ENCODE measurements at places on chromosomes 2 and 18.

- DNase-seq = no peak
Measured at GRCh38 chr2:96404446-96405373, 69.1 kb downstream of the NCAPH start.

GRCh38 chr2:38556006-38556801 is 46.5 kb downstream of the HNRNPLL start:
- no peak for DNase-seq

DNA sequence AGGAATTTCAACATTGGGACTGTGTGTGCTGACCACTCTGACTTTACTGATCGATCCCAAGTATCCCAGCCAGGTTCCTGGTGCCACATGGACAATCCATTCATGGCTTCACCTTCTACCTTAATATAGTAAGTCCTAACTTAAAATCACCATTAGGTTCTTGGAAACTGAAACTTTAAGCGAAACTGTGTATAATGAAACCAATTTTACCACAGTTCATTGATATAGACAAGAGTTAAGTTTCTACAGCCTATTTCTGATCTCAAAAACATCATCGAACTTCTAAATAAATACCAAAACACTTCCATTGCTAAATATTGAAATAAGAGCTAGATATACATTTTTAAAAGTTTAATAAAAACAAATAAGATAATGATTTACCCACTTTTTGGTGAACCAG is 4.4 kb upstream of the EXOC6B start:
- DNase-seq = no peak

- DNase-seq = no peak
Measured at GRCh38 chr2:96739076-96739632, 710 bp downstream of the LMAN2L start.

- DNase-seq = peak; percentile 54
Measured at GRCh38 chr2:163347982-163348856, 387.6 kb downstream of the FIGN start.

DNA sequence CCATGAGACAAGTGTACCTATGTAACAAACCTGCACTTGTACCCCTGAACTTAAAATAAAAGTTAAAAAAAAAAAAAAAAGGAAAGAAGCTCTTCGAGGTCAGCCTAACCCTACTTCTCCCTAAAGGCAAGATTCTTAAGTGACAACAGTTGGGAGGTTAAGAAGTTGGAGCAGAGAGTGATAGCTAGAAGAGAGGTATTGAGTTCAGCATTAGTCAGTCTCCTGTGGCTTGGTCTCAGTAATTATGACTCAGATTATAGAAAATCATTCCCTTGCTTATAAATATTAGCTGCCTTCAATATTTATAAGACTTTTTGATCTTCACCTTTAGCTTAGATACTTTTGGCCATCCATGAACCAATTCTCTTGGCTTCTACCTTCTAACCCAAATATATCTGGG is 926.8 kb upstream of the SLC39A10 start:
- DNase-seq = no peak

DNA sequence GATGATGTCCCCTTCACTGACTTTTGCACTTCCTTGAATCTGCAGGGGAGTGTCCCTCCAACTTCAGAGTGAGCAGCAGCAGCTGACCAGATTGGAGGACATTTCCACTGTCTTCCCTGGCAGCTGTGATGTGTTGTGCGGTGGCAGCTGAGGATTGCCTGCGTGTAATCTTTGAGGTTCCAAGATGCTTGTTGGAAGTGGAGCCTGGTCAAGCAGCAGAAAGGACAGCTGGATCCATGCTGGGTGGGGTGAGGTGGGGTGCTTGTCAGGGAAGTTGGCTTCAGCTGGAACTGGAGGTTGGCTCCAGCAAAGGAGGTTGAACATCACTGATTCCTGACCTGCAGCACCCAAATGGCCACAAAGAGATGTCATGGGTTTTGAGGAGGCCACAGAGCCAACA is 64.8 kb downstream of the ST3GAL5 start:
- DNase-seq = no peak

DNA sequence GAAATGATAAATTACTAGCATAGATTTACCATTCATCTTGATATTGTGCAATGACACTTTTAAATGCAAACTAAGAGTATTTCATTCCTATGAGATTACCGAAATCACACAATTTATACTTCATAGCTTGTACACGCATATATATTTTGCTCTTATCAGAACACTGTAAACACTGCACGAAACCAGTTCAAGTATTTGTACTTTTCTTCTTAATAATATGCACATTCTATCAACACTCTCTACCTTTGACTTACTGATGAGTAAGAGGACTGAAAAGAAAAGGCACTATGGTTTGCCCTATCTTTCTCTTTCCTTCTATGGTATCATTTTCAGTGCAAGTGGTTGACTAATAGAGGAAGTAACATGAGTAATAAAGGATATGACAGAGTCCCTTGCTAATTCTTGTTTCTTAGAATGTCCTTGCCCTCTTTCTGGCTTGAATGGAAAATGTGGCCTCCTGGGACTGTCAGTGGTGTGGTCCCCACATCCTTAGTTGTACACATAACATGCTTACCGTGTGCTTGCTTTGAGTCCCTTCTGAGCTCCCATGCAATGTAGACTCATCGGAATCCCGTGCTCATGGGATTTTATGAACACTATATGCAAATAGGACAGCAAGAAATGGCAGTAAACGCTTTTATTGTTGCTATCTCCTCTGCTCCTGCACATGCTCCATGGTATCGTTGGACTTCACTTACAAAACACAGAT is 363.5 kb upstream of the TNP1 start:
- DNase-seq = no peak

GRCh38 chr2:18903750-18904149 is 314.4 kb upstream of the NT5C1B start:
- DNase-seq = no peak

DNA sequence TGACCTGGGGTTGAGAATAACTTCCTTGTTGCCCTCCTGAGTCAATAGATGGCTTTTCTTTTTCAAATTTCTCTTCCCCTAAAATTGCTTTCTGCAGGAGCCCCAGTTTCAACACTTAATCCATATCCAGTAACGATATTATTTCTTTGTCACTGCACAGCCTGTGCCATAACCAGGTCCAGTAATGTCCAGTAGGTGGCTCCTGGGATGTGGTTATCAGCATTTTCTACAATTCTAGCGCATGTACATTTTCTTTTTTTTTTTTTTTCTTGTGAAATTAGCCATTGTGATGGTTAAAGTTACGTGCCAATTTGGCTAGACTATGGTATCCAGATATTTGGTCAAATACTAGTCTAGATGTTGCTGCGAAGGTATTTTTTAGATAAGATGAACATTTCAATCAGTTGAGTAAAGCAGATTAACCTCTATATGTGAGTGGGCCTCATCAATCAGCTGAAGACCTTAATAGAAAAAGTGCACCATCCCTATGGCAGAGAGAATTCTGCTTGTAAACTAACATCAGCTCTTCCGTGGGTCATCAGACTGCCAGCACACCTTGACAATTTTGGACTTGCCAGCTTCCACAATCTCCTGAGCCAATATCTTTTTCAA is 72.9 kb upstream of the SCG2 start:
- DNase-seq = no peak

DNA sequence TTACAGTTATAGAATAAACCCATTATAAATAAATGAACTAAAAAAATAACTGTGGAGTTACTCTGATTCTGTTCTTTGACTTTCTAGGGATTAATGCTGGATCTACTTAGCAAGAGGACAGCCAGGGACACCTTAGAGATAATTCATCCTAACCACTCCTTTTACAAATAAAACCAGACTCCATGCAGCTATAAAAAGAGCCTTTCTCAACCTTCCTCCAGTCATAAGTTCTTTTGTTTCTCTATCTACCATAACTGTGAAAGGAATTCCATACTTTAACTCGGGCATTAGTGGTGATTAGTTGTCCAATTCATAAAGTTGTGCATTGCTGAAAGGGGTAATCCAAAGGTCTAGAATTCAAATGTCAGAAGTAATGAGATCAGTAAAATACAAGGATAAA is 682.4 kb downstream of the DPP10 start:
- DNase-seq = no peak

GRCh38 chr2:67919490-67919889 is 143.3 kb downstream of the C1D start:
- DNase-seq = no peak

DNA sequence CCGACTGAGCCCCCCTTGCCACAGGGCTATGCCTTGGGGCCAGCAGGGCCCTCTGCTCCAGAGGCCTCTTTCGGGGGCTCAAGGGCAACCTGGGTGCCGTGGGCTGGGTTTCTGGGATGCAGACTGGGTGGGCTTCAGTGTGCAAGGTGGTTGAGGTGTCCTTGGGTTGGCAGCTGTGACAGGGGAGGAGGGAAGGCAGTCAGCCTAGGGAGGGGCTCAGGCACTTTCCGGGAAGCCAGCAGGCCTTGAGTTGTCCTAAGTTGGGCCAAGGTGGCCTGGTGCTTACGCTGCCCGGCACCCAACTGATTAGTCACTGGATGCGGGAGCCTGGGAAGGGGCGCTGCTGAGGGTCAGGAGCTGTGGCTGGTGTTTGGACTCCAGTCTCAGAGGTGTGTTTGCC is 199.5 kb downstream of the TWIST2 start:
- DNase-seq = no peak

DNA sequence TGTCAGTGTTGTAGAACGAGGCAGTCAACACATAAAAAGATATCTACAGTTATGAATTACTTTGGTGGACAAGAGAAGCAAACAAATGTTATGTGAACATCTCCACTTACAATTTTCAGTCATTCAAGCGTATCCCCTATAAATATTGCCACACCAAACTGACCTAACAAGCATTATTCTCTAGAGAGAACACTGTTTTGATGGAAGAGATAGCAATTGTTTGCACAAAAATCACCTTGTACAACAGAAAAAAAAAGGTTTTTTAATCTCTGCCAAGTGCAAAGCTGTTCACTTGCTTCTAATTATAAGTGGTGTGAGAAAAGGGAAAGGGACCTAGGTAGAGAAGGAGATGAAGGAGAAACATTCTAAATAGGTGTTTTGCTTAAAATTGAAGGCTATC is 33.8 kb downstream of the PID1 start:
- DNase-seq = no peak

DNA sequence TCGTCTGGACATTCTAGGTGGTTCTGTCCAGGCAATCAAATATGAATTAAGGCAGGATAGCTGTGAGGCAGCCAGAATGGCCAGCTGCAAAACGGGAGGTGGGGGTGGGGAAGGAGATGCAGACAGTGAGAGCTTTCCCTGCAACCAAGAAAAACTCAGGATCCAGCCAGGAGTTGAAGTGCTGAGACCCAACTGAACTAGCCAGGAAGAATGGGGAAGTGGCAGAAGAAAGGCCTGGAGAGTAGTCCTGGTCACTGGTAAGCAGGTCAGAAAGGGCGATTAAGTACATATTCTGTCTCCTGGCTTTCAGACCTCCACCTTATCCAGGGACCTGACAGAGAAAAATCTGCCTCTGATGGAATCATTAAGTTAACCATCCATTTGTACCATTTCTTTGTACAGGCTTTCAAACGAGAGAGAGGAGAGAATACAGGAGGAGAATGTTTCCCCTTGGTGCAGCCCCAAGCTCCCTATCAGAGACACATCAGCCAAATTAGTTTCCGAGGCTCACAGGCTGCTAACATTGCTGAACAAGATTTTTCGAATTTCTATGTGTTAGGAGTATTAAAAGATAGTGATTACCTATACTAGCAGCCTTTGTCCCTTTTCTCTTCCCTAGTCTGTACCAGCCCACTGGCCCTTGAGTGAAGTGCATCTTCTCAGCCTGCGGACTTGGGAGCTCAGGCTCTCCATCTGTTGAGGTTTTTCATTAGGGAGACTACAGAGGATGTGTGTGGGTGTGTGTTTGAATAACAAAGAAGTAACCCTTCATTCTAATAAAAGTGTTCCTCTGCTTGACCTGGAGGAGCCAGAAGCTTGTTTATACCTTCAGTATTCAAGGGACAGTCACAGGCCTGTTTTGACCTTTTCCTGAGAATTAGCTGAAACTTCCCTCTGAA is 12.5 kb upstream of the HOXD1 start:
- DNase-seq = no peak

DNA sequence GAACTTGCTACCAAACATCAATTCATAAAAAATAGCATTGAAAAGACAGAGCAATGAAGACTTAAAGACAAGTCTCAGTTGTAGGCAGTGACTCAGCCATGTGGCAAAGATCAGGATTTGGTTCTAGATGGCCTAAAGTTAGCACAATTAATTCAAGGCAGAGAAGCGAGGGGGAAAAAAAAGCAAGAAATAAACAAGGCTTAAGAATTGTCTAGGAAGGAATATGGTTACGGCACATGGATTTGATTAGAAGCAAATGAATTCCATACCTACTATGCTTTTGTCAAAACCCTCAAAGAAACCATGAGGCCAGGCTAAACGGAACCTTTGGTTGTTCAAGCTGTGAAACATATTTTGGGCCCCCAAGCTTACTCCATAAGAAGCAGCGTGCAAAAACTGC is 362.2 kb upstream of the KCNH7 start:
- no peak for DNase-seq

GRCh38 chr2:210539578-210540416 is 16.6 kb upstream of the CPS1 start:
- no peak for DNase-seq

GRCh38 chr2:85541753-85542457 is 2.9 kb downstream of the MAT2A start:
- DNase-seq = no peak

DNA sequence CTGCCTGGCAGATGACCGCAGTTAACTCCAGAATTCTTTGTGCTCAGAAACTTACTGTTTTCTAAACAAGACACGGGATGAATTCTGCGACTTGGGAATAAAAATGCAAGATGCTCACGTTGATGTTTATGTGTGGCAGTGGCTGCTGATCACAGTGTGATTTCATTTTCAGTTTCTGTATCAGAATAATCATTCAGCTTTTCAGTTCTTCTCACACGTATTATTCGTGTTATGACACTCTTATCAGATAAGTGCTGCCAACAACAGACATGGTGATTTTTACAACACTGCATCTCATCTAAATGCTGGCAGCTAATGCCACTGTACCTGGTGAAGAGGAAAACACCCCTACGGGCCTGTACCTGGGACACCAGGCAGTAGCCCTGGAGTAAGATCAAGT is 272.9 kb upstream of the REV1 start:
- DNase-seq = no peak

- DNase-seq = no peak
Measured at GRCh38 chr18:53509886-53510285, 714.6 kb downstream of the MBD2 start.

- DNase-seq = peak; percentile 14
Measured at GRCh38 chr2:39513641-39514094, 76.6 kb upstream of the MAP4K3 start.

GRCh38 chr2:190584980-190585661 is 50.6 kb upstream of the NEMP2 start:
- DNase-seq = no peak

DNA sequence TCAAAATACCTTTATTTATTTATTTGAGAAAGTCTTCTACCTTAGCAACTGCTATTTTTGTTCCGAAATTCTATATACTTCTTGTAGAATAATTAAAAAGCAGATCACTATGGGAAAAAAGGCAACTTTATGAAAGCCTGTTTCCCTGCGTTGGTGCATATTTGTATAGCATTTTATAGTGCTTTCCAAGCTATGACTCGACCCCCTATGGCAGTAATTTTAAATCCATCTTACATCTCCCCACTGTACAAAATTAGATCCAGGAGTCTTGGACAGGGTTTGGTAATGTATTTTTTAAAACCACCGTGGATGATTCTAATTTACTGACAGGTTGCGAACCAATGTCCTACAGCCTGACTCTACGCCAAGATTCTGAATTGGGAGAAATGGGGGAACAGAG is 10.1 kb downstream of the TANK start:
- no peak for DNase-seq

Data from substantia nigra (tissue), 51 donors.